ENCODE measurements at places on chromosomes 3 and 15.

DNA sequence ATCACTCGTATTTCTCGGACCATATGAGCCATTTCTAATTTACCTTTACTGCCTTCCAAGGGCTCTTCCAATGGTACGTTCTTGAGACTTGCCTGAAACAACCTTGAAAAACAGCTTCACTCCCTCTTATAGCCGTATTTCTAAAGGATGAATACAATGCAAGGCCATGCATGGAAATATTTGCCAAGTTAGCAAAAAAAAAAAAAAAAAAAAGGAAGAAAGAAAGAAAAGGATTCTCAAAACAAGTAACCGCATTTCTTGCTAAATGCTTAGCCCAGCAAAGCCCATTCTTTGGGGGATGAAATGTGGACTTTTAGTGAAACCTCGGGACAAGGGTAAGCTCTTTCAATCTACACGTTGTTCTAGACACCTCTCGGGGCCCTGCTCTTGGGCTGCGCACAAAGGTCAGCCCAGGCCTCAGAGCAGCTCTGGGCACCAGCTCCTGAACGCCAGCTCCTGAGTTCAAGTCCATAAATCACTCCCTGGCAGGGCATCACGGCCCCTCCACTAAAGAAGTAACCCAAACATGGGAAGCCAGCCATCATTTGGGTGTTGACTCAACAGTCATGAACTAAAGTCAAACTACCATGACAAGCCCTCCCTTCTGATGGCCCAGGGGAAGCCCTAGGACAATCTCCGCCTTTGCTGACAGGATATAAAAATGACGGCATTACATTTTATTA lies 132.7 kb downstream of the ADAMTS17 start:
- DNase-seq = no peak

GRCh38 chr15:99126131-99126588 lies 21.3 kb downstream of the SYNM start:
- DNase-seq = no peak

DNA sequence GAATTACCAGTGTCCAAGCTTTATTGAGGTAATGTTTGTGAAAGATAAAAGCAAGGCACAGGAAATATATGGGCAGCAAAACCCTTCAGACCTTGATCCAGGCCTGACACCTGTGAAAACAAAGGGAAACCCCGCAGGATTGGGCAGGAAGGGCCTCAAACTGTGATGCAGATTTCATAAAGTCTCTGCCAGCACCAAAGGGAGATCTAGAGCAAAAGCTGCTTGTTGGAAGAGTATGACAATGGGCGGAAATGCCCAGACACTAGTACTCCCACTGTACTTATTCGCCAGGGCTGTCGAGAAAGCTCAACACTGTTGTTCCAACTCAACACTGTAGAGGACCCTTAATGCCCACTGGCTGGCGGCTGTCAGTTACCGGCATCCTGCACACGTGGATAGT lies 207.9 kb downstream of the CD47 start:
- no peak for DNase-seq

GRCh38 chr15:88385078-88385700 lies 82.0 kb downstream of the MRPL46 start:
- DNase-seq = no peak

GRCh38 chr3:52172262-52172757 lies 18.1 kb upstream of the POC1A start:
- no peak for DNase-seq

DNA sequence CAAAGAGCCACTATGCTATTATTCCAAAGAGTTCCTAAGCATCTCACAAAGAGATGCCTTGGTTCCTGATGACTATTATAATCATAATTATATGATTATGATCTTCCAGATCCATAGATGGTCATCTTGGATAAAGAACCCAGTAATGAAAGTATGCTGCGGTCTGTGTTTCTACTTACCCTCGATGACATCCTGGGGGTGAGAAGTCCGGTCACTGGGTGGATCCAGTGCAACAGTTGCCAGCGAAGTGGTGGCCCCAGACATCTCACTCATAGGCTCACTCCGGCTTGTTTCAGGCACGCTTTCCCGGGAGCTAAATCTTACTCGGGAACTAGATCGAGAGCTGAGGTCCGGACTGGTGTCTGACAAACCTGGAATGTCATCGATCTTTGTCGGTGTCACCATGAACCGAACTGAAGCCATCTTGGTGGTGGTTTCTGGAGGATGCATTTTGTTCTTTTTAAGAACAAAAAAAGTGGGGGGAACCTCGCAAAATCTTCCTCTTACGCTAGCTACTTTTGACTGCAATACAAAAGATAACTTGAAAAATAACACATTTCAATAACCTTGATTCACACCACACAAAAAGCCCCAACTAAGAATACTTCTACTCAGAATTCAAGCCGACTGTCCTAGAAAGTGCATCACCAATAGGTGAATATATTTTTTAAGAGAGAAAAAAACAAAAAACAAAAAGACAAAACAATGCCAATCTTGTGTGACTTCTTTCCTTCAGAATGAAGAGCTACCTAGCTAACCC lies 1.2 kb downstream of the SLC12A6 start:
- no peak for DNase-seq

DNA sequence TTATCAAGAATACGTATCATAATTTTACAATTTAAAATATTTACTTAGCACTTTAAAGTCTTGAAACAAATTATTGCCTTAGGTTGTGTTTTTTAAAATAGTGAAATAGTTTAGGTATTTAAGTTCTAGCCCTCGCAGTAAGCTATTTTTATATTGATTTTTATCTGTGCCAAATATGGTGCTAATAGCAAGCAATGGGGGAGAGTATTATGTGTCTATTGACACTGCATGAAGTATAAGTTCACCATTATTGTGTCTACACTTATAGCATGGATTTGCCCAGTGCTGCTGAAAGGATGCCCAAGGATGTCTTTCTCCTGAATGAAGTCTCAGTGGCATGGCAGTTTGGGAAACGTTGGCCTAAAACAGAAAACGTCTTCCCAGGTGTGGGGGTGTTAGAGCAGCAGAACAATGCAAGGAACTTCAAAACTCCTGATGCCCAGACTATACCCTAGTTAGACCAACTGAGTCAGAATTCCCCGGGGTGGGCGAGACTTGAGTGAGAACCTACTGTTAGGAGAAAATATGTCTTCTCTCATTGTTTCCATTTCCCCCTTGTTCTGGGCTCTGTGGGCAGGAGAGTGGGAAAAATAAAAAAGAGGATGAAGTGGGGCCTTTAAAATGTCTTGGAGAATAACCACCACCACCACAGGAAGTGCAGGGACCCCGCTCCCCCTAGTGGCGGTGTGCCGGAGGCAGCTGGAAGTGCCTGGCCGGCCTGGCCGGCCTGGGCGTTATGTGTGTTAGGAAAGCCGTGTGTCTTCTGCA lies 104.2 kb upstream of the SLC7A14 start:
- no peak for DNase-seq

GRCh38 chr3:38986901-38987300 lies 64.8 kb downstream of the SCN11A start:
- no peak for DNase-seq

- no peak for DNase-seq
Measured at GRCh38 chr15:96070636-96071035, 259.9 kb upstream of the NR2F2 start.

DNA sequence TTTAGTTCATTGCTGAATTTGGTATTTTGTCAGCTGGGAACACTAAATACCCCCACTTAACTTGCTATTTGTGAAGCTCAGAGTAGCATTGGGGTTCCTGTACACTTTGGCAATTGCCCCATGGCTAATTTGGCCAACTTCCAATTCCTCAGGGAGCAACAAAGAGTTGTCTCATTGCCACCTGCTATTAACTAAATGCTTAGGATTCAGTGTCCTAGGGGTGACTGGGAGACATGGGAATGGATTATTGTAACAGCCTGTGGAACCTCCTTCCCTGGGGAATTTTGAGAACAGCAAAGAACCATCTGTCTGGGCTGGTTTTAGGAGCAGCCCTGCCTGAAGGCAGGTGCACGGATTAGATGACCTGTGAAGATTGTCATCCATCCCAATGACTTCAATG lies 437.4 kb upstream of the TPRG1 start:
- no peak for DNase-seq

DNA sequence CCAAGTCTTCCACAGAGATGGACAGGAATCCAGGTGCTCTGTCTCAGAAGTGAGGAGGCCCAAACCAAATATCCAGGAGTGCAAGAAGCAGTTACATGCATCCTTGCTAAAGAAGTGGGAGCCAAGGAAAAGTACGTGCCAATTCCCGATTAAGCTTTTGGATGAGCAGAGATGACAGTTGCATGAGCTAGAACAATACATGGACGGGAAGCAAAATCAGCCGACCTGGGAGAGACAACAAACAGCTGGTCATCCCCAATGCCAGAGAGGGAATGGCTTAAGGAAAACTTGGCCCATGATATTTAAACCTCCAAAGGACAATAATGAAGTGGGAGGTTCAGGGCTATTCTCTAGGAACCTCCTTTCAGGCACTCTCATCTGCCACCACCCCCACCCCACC lies 86.0 kb upstream of the ABHD17C start:
- no peak for DNase-seq

- no peak for DNase-seq
Measured at GRCh38 chr15:65355173-65355987, 22.4 kb downstream of the IGDCC3 start.

DNA sequence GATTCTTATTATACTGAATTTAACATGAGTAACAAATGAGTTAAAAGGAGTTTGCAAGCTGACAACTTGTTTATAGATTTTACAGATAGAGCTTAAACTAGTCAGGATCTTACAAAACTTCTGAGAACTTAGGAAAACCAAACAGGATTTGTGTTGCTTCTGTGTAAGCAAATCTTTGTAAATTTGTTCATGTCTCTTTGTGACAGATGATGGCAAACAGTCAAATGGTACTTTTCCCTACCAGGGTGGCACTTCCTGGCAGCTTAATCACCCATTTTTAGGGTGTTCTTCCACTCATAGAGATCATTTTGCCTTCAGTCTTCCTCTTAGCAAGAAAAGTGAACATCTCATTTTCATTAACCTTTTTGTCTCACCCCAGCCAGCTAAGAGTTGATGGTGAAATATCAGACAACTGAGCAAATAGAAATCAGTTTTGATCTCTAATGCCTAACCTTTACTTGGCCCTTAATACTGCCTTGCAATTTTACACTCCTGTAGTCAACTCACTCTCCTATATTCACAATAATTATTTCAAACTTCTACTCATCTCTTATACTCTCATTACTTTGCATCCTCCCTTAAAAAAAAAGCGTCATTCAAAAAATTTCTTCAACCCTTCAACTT lies 23.7 kb upstream of the NECTIN3 start:
- no peak for DNase-seq

DNA sequence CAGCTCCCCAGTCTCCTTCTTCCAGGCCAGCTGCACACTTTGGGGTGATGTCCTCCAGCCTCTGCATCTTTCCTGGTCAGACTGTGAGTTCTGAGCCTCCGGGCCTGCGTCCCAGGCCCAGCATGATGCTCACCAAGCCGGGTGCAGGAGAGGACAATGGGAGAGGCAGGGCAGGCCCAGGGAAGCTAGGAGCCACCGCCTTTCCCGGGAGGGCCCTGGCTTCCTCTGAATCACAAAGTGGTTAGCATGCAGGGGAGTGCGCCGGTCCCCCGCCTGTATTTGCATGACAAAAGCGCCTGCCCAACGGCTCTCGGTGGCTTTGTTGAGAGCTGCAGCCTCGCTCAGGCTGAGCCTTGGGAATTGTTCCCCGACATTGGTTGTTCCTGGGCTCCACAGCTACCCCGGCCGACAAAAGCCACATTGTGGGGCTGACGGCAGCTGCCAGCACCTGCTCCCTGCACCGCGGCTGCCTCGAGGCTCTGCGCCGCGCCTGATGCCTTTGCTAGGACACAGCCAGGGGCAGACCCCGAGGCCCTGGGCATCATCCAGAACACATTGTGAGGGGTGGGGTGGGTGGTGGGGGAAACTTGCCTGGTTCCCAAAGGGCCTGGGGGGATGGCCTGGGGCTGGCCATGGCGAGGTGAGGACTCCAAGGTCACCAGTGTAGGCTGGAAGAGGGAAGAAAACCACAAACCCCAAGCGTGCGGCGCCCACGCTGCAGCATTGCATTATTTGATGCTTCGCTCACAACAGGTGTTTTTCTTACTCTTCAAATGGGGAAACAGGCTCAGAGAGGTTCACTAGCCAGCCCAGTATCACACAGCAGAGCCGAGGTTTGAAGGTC lies 20.0 kb upstream of the KLF13 start:
- DNase-seq = no peak

- DNase-seq = no peak
Measured at GRCh38 chr15:25624504-25625177, 185.8 kb upstream of the UBE3A start.

DNA sequence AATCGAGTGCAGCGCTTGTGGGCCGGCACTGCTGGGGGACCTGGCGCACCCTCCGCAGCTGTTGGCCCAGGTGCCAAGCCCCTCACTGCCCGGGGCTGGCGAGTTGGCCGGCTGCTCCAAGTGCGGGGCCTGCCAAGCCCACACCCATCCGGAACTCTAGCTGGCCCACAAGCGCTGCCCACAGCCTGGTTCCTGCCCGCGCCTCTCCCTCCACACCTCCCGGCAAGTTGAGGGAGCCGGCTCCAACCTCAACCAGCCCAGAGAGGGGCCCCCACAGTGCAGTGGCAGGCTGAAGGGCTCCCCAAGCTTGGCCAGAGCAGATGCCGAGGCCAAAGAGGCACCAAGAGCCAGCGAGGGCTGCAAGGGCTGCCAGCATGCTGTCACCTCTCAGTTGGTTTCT lies 73.4 kb downstream of the PLXNA1 start:
- no peak for DNase-seq

- no peak for DNase-seq
Measured at GRCh38 chr15:42471002-42471401, 19.9 kb downstream of the ZNF106 start.

- no peak for DNase-seq
Measured at GRCh38 chr15:93515256-93516051, 426.4 kb upstream of the RGMA start.

DNA sequence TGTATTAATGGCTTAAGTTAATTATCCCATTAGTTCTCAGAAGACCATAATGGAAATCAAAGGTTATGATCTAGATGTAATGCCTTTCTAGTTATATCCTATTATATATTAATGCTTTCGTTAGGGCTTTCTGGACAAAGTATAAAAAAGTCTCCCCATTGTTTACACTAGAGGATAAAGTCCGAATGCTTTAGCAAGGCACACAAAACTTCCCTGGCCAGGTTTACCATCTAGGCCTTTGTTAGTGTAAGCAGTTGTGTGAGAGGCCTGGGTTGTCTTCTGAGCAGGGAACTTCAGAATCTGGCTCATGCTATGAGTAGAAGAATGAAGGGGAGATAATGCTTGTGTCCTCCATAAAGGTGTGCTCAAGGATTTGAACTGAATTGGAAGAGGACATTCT lies 106.3 kb upstream of the MEIS2 start:
- no peak for DNase-seq

DNA sequence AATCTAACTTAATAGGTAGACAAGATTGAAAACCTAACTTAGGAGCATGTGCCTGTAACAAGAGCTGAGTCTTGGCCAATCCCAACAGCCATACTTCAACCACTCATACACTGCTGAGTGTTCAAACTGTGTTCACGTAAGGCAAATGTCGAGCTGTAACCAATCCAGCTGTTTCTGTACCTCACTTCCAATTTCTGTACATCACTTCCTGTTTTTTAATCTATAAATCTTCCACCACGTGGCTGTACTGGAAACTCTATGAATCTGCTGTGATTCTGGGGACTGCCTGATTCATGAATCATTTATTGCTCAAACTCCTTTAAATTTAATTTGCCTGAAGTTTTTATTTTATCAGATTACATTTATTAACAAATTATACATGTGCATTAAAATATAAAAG lies 44.6 kb upstream of the NEDD4 start:
- DNase-seq = no peak

GRCh38 chr3:179962629-179963387 lies 73.9 kb downstream of the PEX5L start:
- DNase-seq = no peak

All from right renal cortex interstitium (tissue), 3 donors.